Stimulated activated CD4-positive, alpha-beta T cell treated with anti-CD3 and anti-CD28 coated beads, Interleukin-1b, Interleukin-23, amount 100 ng/mL, for 1 hour (primary cell): ENCODE measurements at places on chromosomes 1 and 21.
A peak's percentile ranks its signal among the peaks of the same experiment; 100 is the strongest.

DNA sequence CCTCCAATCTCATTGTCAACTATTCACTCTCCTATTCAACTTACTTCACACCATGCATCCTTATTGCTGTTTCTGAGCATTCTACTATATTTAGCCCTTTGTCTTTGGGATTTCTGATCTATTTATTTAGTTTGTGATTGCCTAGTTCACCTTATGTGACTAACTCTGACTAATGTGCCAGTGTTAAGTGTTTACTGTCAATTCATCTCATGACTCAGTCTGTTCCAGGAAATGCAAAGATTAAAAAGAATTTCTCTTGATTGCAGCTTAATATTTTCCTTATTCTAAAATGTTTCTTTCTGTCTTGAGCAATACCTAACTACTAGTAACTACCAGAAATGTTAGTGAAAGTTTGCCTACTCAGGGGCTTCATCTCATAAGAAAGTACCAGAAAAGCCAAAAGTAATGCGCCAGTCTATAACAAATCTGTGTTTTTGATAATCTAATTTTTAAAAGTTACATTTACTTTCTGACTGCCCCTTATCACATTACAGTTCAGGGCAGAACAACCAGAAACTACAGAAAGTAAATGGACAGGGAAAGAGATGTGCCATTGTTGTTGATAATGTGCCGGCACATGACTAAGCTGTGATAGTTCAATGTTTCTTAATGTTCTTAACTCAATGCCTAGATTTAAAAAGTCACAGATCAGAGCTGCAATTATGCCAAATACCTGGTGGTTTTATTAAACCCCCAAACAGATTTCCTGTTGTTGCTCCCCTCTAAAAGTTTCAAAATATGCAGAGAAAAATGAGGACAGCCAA is 556.5 kb downstream of the PTBP2 start:
- DNase-seq = no peak

DNA sequence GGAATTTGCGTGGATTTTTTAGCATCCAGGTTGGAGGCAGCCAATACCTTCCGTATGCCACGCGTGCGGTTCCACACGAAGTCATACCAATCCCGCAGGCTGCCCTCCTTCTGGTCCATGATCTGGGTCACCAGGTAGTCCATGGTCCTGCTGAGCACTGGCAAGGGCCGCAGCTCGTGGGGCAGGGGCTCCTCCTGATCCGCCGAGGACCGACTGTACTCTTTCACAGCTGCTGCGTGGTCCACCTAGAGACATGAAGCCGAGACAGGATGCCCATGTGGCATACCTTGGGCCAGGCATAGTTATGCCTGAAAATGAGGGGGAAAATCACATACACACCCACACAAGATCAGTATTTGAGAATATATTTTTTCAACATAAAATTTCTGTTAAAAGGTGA is 12.1 kb downstream of the MCM3AP start:
- DNase-seq = no peak

GRCh38 chr1:184212649-184213314 is 161.3 kb downstream of the TSEN15 start:
- DNase-seq = no peak

DNA sequence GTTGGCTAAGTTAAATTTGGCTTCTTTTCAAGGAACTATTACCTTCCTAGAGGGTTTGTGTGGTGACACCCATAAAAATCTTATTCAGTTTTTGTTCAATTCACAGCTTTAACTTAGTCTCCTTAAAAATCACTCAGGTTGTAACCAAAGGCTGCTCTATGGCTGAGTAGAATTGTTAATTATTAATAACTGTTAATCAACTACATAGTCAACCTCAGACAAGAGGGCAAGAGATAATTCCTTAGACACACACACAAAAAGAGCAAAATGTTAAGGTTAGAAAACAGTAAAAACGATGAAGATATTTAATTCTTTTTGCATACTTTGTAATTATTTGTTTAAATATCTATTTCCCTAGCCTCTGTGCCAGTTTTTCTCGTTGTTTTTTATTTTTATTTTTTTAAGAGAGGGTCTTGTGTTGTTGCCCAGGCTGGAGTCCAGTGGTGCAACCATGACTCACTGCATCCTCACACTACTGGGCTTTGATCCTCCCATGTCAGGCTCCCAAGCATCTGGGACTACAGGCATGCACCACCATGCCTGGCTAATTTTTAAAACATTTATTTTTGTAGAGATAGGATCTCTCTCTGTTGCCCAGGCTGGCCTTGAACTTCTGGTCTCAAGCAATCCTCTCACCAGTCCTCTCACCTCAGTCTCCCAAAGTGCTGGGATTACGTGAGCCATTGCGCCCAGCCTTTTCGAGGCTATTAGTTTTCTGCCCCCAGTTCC is 215.2 kb downstream of the DISC1 start:
- DNase-seq = no peak

DNA sequence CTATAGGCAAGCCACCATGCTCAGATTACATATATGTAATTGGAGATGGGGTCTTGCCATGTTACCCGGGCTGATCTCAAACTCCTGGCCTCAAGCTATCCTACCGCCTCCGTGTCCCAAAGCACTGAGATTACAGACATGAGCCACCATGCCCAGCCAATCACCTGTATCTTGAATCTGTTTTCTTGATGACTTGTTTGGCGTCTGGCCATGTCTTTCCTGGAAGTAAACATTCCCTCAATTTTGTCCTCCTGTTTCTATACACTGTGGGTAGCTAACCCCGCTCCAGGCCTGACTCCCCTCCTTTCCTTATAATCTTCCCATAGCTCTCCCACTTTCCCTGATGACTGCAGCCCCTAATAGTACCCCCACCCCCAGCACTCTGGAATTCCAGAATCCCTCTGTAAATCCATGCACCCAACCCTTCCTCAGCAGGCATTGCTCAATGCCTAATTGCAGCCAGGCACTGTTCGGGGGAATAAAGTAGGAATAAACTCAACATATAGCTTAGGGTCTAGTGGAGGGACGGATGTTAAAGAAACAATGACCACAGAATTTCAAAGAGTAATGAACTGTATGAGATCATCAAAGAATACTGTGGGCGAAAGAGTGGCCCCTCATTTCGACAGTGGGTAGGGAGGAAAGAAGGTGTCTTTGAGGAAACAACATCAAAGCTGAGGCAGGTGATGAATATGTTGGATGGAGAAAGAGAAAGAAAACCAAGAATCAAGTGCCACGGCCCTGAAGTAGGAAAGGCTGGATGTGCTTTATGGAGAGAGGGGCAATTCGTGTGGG is 161.5 kb downstream of the ADSS2 start:
- DNase-seq = no peak

DNA sequence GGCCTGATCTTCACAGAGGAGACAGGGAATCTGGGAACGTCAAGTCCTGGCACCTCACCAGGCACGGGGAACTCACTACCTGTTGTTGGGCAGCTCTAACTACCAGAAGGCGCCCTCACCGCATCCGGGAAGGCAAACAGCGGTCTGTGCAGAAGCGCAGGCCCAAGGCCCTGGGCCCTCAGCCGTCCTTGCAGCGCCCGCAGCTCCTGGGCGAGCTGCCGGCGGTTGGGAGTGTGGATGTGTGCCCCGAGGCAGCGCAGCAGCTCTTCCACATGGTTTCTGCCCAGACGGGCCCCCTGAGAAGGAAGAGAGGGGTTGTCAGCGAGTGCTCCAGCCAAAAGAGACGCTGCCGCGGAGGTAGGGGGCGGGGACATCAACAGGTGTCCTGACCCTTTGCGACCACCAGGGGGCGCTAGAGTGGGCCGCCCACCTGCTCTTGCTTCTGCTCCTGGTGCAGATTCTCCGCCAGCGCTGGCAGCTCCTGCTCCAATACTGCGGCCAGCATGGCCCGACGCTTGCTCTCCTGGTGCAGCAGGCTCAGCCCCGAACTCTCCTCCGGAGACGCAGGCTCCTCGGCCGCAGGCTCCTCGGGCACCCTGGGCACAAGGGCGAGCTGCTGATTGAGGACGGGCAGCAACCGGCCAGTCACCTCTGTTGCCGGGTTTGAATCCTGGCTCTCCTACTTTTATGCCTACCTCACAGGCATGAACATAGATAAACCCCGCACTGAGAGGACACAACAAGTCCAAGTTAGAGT is 9.3 kb downstream of the MAP3K6 start:
- DNase-seq = peak; percentile 57

GRCh38 chr1:70311369-70311768 is 43.2 kb downstream of the ANKRD13C start:
- DNase-seq = no peak

- DNase-seq = no peak
These were observed 32.8 kb upstream of the S1PR1 start for GRCh38 chr1:101203820-101204540.

DNA sequence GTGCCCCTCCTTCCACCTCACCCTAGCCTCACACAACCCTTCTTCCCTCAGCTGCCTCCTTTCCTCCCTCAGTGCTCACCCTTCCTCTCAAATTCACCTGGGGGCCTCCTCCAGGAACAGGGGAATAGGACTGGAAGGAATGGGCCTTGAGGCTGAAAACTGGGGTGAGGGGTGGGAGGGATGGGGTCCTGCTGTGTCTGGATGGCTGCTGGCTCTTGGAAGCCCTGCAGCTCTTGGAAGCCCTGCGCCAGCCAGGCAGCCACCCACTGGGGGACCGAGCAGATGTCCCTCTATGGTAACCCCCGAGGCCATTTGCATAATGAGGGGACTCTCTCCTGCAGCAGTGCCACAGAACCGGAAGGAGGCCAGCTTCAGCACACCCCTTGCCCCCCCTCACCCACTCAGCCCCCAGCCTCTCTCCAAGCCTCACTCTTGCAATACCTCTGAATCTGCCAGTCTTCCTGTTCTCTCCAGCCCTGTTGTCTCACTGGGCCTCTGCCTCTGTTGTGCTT is 85.2 kb downstream of the KIRREL1 start:
- no peak for DNase-seq

GRCh38 chr21:22244516-22244915 is 1246.3 kb downstream of the NCAM2 start:
- no peak for DNase-seq

DNA sequence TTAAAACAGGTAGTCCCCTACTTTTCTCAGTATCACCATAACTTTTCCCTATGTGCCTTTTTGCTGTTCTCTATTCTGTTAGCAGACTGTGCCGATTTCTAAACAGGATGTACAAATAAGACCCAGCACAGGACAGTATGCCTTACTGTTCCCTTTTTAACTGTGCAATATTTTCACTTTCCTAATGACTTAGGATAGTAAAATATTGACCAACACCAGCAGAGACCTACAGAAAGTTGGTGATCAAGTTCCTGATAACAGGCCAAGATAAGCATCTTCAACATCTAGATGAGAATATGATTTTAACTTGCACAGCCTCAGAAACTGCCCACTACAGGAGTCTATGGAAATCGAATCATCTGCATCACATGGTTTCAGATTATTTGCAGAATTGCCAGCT is 42.0 kb downstream of the ADSS2 start:
- DNase-seq = no peak

DNA sequence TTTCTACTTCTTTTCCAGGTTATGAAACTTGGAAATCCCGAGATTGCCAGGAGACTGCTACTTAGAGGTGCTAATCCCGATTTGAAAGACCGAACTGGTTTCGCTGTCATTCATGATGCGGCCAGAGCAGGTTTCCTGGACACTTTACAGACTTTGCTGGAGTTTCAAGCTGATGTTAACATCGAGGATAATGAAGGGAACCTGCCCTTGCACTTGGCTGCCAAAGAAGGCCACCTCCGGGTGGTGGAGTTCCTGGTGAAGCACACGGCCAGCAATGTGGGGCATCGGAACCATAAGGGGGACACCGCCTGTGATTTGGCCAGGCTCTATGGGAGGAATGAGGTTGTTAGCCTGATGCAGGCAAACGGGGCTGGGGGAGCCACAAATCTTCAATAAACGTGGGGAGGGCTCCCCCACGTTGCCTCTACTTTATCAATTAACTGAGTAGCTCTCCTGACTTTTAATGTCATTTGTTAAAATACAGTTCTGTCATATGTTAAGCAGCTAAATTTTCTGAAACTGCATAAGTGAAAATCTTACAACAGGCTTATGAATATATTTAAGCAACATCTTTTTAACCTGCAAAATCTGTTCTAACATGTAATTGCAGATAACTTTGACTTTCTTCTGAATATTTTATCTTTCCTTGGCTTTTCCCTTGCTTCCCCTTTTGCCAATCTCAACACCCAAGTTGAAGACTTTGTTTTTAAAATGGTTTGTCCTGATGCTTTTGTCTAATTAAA is 4.0 kb downstream of the CDKN2C start:
- DNase-seq = no peak

DNA sequence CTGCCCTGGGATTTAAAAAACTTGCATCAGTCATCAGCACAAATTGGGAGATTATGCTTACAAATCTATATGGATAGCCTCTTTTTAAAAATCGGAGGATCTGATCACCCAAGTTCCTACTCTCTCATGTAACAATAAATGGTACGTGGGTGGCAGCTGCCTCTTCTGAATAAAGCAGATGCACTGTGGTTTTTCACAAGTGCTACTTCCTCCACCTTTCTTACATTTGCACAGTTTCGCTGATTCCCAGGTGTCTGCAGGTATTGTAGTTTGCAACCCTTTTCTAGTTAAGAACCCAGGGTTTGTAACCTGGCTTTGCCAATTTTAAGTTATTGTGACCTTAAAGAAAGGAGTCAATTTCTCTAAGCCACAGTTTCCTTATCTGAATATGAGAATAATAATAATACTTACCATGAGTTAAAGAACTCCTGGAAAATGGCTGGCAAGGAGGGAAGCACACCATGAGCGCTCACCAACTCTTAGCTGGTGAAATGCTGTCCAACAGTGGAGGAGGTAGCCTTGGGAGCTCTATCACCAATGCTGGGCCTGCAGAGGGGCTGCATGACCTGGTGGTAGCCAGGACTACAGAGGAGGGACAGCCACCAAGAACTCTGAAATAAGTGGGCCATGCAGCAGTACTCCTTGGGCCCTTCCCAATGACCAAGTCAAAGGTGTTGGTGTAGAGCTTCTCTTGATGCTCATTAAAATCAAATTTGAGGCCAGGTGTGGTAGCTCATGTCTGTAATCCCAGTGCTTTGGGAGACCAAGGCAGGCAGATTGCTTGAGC is 30.2 kb upstream of the KCNA2 start:
- DNase-seq = no peak

DNA sequence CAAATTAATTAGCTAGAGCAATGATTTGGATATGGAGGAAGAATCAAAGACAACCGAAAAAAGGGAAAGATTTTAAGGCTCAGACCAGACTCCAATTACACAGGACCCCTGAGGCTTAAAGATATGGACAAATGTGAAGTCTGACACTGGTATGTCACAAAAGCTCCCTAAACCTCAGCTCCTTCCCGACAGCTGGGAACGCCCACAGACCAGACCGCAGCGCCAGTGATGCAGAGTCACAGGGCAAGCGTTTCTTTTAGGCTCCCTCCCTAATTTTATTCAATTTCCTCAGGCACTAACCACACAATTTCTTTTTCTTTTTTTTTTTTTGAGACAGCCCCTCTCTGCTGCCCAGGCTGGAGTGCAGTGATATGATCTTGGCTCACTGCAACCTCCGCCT is 40.2 kb downstream of the NID1 start:
- no peak for DNase-seq

GRCh38 chr1:229341774-229342655 is 832 bp downstream of the CCSAP start:
- DNase-seq = peak; percentile 64

GRCh38 chr1:226655251-226656163 is 83.6 kb downstream of the ITPKB start:
- DNase-seq = no peak
